ENCODE measurements at places on chromosomes 5 and 9.

DNA sequence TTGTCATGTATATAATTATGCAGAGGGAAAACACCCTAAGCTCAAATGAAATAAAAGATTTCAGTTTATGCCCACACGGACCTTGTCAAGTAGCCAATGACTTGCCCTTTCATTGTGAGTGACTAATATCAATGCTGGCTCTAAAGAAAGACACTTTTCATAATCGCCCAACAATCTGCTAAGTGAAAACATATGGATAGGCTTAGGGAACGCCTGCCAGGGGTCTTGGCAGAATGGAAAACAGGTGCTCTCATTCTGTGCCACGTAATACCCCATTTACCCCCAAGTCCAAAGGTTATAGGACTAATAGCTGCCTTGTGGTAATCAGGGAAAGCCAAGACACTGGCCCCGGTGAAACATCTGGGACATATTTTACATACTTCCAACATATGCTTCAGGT lies 157.7 kb downstream of the SLF1 start:
- no peak for DNase-seq

DNA sequence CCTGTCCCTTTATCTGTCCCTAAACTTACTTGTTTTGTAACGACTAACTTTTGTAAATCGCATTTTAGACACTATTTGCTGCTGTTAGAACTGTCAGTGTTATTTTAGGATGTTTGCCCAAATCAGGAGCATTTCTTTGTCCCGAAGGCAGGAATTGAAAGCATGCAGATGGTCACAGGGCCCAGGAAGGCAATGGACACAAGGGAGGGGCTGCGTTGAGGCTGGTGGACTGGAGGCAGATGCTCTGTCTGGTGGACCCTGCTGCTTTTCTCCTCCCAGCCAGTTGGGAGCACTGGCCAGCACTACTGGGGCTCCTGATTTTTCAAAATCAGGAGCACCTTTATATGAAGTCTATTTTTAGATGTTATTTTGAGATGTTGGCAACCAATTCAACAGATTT lies 31.7 kb downstream of the DOCK2 start:
- DNase-seq: no peak

- no peak for DNase-seq
Observed at GRCh38 chr9:34321451-34321850, 7.6 kb downstream of the KIF24 start.

DNA sequence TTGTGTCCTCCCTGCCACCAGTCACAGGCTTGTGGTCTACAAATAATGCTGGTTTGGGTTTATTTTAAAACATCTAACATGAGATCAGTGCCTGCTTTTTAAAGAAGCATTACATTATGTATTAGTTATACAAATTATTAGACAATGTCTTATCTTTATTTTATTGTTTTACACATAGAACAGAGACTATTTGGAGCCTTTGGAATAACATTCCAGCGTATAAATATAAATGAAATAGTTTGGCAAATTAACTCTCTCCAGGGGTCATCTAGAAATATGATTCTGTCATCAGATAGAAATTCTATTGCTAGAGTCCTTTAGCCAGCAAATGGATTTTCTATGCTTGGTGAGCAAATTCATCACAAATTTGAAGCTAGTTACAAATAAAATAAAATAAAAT lies 22.4 kb downstream of the MAP1B start:
- no peak for DNase-seq

DNA sequence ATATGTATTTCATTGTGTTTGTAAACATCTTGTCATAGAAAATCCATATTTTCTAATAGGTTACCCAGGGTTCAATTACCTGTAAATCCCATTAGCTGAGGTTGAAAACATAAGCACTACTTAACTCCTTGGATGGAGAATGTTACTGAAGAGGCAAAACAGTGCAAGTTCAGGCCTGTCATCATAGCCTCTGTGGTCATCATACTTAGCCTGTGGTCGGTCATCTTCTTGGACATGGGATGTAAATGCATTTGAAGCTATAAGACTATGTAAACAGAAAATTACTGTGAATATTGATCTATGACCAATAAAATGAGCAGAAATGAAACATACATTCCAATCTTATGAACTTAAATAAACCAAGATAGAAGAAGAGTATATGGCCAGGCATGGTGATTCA lies 164.7 kb downstream of the CHSY3 start:
- DNase-seq: no peak

DNA sequence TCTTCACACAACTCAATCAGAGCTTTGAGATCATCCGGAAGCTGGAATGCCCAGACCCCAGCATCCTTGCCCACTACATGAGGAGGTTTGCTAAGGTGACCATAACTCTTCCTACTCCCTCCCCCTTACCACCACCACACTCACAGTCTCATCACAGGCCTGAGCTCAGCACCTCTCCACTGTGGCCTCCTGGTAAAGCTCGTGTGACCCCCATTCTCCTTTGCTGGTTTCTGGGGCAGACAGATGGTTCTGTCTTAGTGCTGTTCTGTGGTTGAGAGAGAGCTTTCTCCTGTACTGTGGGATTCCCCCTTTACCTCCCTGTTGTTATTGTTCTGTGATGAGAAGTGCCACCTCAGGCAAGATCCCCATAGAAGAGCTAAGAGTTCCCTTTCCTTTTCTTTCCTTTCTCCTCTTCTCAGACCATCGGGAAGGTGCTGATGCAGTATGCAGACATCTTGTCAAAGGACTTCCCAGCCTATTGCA lies 92.7 kb upstream of the RUSC2 start:
- DNase-seq: no peak

GRCh38 chr9:131366761-131367401 lies 27.0 kb upstream of the PRRC2B start:
- DNase-seq: peak; percentile 77

GRCh38 chr5:91591076-91591475 lies 208.0 kb upstream of the ARRDC3 start:
- no peak for DNase-seq

GRCh38 chr5:175351126-175351525 lies 92.9 kb downstream of the DRD1 start:
- DNase-seq: no peak

GRCh38 chr5:32559411-32559810 lies 25.9 kb upstream of the SUB1 start:
- DNase-seq: no peak

GRCh38 chr9:120306088-120306487 lies 273.9 kb downstream of the CDK5RAP2 start:
- DNase-seq: no peak

GRCh38 chr5:155870636-155871035 lies 456.3 kb upstream of the SGCD start:
- no peak for DNase-seq

- no peak for DNase-seq
Observed at GRCh38 chr5:121108725-121109124, 644.6 kb downstream of the PRR16 start.

- DNase-seq: peak; percentile 9
Observed at GRCh38 chr9:34500623-34501267, 22.0 kb downstream of the ENHO start.

DNA sequence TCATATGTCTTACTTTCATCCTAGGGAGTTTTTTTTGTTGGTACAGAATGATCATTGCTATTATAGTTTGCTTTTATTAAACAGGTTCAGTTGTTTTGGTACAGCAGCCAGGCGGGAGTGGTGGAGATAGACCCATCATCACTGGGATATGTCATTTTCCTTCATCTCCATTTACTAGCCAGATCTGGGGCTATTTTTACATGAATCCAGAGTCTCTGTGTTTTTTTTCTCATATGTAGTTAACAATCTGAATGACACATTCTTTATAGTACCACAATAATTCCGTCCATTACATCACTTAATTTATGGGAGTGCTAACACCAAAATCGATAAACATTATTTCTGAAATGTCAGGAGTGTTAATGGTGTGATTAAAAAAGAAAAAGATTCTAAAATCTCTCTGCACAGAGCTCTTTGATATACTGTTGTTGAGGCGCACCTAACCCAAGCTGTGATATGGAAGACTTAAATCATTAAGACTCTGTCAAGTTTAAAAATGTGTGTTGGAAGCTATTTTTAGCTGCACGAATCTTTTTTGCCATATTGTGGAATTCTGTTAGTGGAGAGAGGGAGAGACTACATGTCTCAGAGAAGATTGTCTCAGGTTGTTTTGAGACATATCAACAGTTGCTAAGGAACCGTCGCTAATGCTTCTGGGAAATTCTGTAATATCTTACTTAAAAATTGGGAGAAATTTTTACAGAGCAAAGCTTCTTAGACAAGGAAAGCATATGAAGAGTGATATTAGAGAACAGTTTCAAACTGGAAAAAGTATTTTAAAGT lies 59.6 kb downstream of the RPS23 start:
- DNase-seq: no peak

GRCh38 chr9:105142406-105143135 lies 101.9 kb upstream of the SLC44A1 start:
- DNase-seq: peak; percentile 51

- no peak for DNase-seq
Observed at GRCh38 chr5:78758169-78758839, 109.7 kb upstream of the LHFPL2 start.

- DNase-seq: no peak
Observed at GRCh38 chr9:133525677-133526076, 918 bp upstream of the MYMK start.

GRCh38 chr5:62780230-62780629 lies 201.6 kb downstream of the LRRC70 start:
- DNase-seq: no peak

- DNase-seq: no peak
Observed at GRCh38 chr5:138545919-138546562, 3.0 kb upstream of the ETF1 start.

GRCh38 chr5:96093890-96094381 lies 132.3 kb upstream of the ELL2 start:
- DNase-seq: no peak

DNA sequence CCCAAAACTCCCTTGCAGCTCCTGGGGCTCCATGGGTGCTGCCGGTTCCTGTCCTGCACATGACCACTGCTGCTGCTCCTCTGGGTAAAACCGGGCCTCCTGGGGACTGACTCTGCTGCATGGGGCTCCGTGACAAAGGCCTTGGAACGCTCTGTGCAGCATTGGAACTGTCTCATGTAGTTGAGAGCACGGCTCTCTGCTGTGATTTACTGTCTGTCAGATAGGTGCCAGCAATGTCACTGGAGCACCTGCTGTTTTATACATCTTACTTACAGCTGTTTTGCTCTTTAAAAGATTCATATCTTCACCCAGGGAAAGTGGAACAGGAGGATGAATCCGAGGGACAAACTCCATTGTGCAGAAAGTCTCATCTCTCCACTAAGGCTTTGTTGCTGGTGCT lies 138.1 kb downstream of the YIPF5 start:
- DNase-seq: no peak

- DNase-seq: no peak
Observed at GRCh38 chr9:108211411-108211955, 644.3 kb downstream of the ACTL7B start.

DNA sequence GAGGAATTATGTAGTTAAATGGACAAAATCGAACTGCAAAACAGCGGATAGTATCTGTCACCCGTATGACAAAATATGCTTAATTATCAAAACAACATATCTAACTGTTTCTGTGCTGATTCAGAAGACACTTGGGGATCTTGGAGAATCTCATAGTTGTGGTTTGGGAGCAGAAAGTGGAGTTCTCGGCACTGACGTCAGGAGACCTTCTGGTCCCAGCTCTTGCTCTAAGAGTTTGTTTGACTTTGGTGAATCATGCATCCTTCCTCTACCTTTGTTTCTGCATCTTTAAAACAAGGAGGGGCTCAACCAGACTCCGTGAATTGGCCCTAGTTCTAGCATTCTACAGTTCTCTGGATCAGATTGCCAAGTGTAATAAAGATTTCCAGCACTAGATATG lies 37.0 kb upstream of the TAF1L start:
- DNase-seq: peak; percentile 87

GRCh38 chr5:179486596-179487051 lies 63.7 kb upstream of the RUFY1 start:
- no peak for DNase-seq

DNA sequence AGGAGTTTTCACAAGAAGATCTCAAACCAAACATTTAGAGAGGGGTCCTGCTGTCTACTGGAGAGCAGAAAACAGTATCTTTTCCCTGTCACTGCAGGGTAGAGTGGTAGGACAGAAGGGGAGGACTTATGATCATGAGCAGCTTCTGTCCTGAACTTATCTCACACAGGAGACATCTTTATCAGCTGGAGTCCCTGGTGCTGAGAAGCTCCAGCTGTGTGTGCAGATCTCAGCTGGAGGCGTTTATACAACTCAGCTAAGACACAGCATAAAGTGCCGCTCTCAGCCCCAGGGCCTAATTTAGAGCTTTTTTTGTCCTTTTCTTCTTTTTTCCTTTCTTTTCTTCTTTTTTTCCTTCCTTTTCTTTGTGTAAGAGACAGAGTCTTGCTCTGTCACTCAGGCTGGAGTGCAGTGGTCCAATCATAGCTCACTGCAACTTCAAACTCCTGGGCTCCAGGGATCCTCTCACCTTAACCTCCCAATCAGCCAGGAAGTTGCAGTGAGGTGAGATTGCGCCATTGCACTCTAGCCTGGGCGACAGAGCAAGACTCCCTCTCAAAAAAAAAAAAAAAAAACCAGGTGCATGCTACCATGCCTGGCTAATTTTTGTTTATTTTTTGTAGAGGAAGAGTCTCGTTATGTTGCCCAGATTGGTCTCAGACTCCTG lies 31.9 kb downstream of the CCDC125 start:
- DNase-seq: no peak

DNA sequence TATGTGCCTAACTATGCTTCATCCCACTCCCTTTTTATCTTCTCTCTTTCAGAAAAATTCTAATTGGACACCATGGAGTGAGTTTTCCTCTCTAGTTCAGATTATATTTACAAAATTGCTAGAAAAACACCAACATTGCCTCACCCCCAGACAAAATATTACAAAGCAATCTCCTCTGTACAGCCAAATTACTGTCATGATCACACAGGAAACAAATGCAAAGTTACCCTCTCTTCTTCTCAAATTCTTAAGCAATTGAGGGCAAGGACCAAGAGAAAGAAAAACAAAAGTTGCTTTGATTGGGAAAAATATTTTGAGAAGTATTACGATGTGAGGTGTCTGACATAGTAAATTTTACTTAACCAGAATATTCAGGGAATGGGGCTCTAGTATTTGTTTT lies 30.8 kb upstream of the ABCA1 start:
- DNase-seq: no peak

- no peak for DNase-seq
Observed at GRCh38 chr5:173671121-173671949, 54.9 kb upstream of the BOD1 start.

DNA sequence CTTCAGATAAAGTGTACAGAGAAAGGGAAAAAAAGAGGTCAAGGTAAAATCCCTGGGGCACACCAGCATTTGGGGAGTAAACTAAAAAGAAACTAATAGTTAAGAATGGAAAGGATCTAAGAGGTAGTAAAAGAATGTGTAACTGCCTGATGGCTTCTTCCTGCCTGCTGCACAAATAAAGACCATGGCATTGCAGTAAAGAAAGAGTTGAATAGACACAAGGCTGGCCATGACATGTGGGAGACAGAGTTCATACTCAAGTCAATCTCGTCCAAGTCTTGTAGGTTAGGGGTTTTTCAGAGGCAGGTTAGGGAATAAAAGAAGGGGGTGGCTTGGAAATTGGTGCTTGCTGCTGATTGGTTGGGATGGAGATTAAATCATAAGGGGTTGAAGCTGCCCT lies 57.6 kb downstream of the DNAJC21 start:
- no peak for DNase-seq

- no peak for DNase-seq
Observed at GRCh38 chr9:120801441-120801840, 8.2 kb upstream of the FBXW2 start.

Data from astrocyte of the cerebellum (primary cell).